ENCODE measurements at places on chromosomes 12 and 14.

- DNase-seq, result no peak
Observed at GRCh38 chr14:66790101-66790500, 282.2 kb downstream of the GPHN start.

- no peak for DNase-seq
Observed at GRCh38 chr14:31268216-31268615, 60.6 kb upstream of the HECTD1 start.

DNA sequence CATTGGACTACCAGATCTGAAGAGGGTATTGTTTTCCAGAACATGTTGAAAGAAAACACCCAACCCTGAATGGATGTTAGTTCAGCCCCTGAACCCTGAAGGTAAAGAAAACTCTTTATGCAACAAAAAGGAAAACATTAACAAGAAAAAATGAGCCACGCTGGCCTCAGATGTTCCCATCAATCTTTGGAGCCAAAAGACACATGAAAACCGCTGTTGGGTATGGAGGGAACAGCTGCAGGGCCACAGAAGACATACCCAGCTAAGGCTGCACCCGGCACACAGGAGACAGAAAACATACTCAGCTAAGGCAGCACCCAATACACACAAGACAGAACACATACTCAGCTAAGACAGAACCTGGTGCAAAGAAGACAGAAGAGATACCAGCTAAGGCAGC is 51.3 kb upstream of the GALNT9 start:
- no peak for DNase-seq

- DNase-seq, result no peak
Observed at GRCh38 chr12:5051334-5051733, 7.7 kb downstream of the KCNA5 start.

GRCh38 chr14:65832431-65833266 is 420.1 kb downstream of the FUT8 start:
- DNase-seq, result no peak

DNA sequence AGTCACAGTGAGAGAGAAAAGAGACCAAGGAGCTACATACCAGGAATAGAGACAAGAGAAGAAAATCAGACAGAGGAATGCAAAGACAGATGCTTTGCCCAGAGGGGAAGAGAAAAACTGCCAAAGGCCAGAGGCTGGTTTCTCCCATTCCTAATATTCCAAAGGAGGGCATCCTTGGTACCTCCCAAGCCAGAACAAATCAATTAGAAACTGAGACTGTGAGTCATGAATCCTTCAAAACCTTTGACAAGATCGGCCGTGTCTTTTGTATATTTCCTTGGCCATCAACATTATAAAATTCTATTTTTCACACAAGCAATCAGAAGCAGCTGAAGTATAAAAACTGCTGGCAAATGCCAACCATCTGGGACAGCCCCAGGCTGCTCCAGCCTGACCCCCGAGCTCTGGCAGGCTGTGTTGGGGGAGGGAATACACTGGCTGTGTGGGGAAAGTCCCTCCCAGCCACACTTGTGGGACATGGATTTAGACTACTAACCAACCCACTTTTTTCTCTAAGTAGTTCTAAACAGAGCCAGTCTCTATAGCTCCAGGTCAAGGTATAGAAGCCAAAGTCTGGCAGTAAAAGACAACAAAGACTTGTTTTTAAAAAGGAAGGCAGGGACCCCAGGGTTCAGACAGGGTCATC is 13.7 kb downstream of the POMT2 start:
- no peak for DNase-seq

DNA sequence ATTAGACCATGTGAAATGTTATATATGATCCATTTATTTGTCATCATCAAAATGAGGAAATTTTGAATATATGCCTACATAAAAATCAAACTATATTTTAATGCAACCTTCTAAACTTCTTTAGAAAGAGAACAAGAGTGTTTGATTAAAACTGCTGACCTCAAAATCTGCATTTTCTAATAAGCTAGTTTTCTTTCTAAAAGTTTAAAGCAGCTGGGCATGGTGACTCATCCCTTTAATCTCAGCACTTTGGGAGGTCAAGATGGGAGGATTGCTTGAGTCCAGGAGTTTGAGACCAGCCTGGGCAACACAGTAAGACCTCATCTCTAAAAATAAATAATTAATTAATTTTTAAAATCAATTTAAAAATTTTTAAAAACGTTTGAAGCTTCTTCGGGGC is 36.2 kb downstream of the GNPTAB start:
- DNase-seq, result no peak

DNA sequence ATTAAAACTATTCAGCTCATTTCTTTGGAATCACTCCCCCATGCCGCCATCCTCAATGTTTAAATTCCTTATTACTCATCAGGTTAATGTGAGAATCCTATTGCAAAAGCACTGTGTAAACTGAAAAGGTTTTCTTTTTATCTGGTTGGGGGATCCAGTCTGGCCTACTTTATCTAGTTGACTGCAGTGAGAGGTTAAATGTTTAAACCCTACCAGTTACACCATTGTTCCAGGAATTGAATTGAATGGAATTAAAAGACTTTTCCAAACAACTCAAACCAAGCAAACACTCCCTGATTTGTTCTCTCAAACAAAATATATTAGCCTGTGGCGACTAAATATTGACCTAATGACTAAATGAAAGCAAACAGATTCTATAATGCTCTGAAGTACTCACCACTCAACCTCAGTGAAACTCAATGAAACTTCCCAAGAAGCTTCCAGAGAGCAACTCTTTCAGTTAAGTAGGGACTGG is 100.5 kb downstream of the VEZT start:
- DNase-seq, result no peak

GRCh38 chr12:62738616-62739015 is 196.3 kb downstream of the PPM1H start:
- no peak for DNase-seq

DNA sequence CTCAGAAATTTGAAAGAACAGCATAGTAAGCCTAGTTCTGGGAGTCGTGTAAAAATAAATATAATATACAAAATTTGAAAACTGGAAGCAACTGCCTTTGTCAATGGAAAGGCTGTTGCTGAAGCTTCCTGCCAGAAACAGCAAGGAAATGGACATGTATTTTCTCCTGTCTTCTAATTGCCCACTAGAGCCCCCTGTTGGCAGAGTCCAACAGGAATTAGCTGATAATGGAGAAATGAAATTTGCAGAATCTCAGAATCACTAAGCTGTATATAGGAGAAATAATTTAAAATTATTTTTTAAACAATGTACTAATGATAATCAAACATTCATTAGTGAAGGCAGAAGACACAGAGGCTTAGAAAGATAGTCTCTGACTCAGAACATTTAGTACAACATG is 414.8 kb downstream of the SLC6A15 start:
- no peak for DNase-seq

- DNase-seq, result no peak
Observed at GRCh38 chr14:50008974-50009373, 107.4 kb downstream of the VCPKMT start.

DNA sequence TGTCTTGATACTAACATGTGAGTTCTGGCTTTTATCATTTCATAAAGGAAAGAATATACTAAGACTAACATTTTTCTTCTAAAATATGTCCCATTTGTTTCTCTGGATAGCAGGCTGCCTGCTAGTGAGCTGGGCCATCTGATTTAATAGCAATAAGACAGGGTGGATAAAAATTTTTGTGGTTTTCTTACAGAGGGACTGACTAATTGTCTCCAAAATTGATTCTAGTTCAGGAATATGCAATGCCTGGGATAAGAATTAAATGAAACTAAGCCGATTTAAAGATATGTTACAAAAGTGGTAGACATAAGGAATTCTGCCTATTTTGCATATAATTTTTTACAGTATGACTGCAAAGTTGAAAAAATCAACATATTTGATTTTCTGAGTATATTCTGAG is 252.9 kb upstream of the NAV3 start:
- no peak for DNase-seq

GRCh38 chr14:30194741-30195148 is 267.1 kb upstream of the PRKD1 start:
- DNase-seq, result no peak

GRCh38 chr14:80358112-80358511 is 146.8 kb upstream of the DIO2 start:
- DNase-seq, result no peak

- DNase-seq, result no peak
Observed at GRCh38 chr12:98533723-98534251, 18.4 kb downstream of the TMPO start.

GRCh38 chr14:76701981-76702380 is 59.3 kb upstream of the VASH1 start:
- no peak for DNase-seq

- no peak for DNase-seq
Observed at GRCh38 chr14:91964724-91965123, 17.2 kb upstream of the FBLN5 start.

GRCh38 chr14:61191733-61192132 is 89.4 kb downstream of the TMEM30B start:
- DNase-seq, result no peak

DNA sequence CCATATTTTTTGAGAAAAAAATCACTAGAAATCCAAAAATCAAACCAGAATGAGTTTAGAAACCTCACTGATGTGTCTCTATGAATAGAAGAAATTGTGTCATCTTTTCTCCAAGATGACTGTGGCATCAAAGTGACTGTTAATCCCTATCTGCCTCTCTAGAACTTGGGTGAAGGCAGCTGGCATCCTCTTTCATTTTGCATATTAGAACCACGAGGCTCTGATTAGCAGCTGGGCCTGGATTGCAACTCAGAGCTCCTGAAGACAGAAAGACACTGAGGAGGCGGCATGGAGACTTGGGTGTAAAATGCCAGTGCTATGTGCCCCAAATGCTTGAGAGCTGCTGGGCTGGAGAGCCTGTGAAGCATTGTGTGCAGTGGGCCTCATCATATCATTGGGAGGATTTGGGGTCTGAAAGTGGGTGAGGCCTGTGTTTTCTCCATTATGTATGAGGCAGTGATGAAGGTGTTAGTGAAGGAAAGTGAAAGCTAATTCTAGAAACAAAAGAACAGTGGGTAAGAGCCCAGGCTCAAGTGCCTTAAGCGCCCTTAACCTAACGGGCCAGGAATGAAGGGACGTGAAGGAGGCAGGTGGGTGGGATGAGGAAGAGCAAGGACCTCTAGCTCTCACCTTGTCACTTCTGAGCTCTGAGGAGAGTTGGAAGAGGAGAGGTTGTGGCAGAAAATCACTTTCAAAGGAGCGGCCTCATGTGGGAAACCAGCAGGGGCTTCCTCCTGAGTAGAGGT is 26.2 kb downstream of the NKX2-8 start:
- no peak for DNase-seq

DNA sequence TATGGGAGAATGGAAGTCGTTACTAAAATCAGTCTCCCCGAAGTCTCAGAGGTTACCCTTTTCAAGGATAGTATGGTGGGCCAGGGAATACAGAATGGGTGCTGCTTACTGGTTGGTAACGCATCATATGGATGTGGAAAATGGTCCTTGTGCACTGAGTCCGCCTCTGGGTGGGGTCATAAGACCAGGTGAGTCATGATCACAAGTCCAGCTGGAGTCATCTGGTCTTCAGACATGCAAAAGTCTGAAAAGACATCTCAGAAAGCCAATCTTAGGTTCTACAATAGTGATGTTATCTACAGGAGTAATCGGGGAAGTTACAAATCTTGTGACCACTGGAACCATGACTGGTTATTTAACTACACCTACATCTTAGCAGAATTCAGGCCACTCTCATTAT is 71.9 kb upstream of the TCL1B start:
- DNase-seq, result no peak

DNA sequence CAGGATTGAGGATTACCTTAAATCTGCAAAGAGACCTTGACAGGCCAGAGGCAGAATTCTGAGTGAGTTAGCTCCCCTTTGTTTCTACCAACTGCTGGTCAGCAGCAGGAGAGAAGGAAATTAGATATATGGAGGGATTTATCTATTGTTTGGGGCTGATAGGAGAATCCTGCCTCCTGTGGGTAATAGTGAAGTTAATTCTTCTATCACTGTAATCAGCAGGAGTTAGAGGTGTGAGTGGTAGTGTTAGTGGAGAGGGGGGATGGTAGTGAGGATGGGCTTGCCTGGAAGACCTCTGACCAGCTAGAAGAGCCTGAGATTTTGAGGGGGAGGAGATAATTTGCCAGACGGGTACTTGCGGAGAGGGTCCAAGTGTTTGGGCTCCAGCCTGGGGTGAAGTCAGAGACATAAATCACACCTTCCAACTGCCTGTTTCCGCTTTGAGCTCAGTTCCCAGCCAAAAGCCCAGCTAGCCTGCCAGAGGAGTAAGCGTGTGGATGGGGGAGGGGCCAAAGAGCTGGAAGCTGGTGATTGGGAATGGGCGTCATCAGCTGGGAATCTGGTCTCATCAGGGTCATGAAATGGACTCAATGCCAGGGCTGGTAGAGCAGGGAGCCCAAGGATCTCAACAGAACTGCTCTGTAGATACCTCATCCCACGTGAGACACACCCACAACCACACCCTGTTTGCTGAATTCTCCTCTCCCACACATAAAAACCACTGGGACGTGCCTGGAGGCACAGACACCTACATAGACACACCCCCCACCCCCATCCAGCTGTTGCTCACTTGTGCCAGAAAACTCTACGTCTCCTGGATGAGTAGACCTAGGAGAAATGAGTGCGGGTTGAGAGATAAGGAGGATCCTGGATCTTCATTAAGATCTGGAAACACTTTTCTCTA is 13.1 kb upstream of the ITGA5 start:
- DNase-seq, result no peak

DNA sequence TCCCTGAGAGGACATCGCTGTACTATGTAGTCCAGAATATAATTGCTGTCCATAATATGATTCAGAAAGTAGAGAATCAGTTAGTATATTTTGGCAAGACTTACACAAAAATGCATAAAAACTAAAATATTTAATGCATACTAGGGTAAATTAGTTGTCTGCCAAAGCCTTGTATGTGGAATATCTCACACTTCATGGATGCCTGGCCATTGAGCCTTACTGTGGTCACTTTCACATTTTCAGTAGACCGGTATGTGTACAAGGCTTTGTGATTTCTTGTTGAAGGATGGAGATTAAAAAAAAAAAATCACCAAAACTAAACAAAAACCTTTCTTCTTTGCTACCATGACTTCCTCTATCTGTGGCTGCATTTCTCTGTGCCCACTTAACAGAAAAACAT is 197.3 kb upstream of the DDHD1 start:
- DNase-seq, result no peak

DNA sequence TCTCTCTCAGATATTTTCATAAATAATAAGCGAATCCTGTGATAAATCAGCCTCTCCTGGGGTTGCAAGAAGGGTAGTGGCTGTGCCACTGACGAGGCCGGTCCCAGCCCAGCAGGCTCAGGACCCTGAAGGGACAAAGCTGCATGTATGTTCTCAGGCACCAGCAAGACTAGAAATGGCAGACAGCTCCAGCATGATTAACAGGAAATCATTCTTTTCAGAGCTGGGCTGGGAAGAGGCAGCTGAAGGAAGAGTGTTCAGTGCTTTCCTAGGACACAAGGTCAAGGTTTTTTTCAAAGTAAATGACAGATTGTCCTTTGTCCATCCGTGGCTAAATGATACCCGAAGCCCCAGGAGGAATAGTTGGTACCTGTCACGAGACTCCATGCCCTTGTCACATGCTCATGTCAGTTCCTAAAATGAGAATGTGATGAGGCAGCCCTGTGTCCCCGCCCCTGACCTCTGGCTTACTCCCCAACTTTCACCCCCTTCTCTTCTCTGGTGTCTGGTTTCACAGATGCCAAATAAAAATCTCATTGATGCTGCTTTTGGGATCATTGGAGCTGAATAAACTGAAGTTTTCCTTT is 65.1 kb downstream of the PPP1R36 start:
- DNase-seq, result no peak

- DNase-seq, result no peak
Observed at GRCh38 chr12:44774815-44775411, 101.2 kb downstream of the NELL2 start.

GRCh38 chr14:36279306-36280190 is 40.9 kb downstream of the MBIP start:
- DNase-seq, result no peak

Measured in D721Med (cell line).